ENCODE measurements at places on chromosomes 1 and 21.

DNA sequence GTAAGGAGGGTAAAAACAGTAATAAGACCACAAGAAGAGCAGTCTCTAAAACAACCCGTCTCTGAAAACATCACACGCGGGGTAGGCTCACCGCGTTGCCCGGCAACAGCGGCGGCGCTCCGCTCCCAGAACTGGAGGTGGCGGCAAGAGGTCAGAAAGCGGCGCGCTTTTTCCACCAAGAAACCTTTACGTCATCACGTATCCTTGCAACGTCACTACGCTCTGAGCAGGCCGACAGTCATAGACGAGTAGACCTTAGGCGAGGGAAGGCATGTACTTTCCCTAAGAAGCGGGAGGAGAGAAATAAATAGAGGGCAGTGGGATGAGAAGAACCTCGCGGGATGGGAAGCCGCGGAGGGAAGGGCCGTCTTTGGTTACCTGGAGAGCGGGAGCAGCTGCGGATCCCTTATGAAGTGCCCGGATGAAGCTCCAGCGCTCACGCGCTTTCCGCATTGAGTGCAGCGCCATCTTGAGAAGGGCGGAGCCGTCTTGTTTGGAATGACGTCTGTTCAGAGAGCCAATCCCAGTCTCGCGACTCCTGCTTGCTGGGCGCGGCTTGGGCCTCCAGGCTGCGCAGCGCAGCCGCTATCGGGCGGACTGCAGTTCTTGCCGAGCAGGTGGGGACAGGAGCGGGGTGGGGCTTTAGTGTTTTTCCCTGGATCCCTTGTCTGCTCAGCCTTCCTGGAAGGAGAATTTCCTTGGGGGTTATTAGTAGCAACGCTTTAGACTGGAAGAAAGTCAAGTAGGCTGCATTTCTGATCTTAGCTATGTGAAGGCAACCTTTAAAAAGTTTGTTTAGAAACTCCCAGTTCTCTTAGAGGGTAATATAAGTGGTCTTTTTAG is at the start of gene WARS2:
Gene WARS2, minus strand, starts transcription at position 477 of the 843 bp plus-strand sequence. Its CDS starts 9 bp downstream, at position 468.
- DNase-seq = peak; percentile 91

DNA sequence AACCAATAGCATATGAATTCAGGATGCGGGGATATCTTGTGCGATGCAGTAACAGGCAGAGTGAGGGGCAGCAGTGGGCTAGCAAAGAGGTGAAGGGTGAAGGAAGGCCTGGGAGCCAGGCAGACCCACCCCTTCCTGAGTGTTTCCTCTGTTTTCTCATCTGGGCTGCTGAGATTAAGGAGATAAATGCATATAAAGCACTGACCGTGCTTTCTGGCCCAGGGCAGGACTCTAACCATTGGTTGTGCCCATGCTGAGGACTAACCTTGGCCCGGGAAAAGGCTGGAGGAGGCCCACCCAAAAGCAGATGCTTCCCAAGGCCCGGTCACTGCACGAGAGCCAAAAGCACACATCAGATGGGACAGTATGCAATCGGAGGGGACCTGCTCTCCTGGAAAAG is 87.6 kb downstream of the PSMG1 start:
- DNase-seq = no peak

DNA sequence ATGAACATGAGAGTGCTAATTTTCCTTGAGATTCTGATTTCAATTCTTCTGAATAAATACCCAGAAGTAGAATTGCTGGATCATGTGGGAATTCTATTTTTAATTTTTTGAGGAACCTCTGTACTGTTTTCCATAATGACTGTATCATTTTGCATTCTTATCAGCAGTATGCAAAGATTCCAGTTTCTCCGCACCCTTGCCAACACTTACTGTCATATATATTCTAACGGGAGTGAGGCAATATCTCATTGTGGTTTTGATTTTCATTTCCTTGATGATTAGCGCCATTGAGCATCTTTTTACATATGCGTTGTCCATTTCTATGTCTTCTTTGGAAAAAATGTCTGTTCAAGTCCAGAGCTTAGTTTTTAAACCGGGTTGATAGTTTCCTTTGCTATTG is 33.2 kb downstream of the VCAM1 start:
- no peak for DNase-seq

DNA sequence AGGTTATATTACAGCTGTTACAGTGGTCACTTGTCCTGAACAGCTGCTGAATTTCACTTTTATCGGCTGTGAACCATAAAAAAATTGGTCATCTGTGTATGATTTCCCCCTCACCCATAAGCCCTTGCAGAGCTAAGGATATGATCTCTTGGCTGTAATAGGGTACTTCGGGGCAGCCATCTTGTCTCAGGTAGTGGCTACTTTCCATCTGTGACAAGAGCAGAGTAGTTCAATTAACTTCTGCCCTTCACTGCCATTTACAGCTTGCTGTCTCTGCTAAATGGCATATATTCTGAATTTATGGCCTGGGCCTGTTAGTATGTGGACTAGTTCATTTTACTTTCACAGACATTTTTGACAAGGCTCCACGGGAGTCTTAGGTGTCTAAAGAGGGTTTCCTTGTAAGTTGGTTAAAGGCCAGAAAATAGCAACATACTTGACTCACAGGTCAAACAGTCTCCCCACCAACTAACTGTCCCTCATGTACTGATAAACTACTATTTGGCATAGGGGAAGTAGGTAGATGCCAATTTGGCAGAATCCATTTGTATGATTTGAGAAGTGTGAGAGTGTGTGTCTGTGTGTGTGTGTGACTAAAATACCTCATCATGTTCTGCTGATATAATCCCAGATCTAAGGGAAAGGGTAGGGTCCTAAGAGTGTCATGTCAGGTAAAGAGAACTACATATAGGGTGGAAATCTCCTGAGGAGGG is 151.6 kb downstream of the KCTD3 start:
- DNase-seq = no peak

DNA sequence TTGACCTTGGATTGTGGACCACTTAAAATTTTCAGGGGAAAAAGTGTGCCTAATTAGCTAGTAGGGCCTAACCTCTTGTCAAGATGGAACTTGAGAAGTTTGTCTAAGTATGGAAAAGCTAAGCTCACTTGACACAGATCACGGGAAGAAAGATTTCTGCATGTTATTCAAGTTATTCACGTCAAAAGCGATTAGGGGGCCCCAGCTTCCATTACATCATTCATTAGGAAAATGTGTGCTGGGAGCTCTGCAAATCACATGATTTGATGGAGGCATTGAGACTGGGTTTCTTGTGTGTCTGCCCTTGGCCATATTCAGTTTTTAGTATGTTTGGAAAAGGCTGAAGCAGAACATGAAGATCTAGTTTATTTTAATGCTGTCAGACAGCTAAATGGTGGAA is 15.5 kb upstream of the POGZ start:
- no peak for DNase-seq

DNA sequence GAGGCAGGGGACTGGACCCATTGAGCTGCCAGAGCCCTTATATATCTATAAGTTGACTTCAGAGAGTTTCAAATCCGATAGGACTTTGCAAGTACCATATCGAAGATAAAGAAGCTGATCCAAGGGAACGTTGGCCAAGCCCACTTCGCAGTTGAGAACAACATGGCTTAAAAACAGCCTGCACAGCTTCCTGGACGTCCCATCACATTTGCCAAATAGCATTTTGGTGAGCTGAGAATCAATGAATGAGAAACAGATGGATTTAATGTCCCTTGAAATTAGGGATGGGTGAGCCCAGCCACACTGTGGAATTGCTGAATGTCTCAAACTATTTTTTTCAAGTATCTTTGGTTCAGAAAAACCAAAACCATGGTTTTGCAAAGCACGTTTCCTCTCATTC is 64.8 kb downstream of the KCNJ15 start:
- no peak for DNase-seq

- DNase-seq = no peak
Observed at GRCh38 chr21:31204801-31205200, 139.3 kb downstream of the TIAM1 start.

GRCh38 chr21:29349702-29350101 is 51.0 kb downstream of the BACH1 start:
- DNase-seq = no peak

DNA sequence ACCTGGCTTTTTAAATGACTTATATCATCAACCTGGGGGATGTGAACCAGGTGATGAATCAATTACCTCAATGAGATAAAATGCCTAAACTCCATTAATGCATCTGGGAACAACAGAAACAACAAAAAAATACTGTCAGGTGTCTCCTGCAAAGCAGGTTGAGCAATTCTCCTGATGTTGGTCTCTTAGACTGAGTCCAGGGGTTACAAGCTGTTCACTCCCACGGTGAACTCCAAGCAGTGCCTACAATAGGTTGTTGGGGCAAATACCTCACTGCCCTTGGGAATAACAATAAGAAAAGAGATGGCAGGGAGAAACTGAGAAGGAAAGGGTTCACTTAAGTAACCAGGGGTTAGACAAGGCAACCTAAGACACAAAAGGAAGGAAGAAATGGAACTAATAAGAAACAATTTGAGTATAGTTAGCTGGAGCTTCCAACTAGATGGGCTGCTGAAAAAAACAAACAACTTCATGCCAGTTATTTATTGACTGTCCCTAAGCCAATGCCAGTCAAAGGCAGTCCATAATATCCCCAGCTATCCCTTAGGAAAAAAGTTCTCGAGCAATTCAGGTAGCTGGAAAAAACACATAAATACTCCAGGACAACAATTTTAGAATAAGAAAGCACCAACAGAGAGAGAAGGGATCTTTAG is 97.6 kb upstream of the MAGI3 start:
- no peak for DNase-seq

- DNase-seq = no peak
Observed at GRCh38 chr1:87592156-87592555, 263.5 kb downstream of the LMO4 start.
